ENCODE measurements at places on chromosomes 13 and 19.

- DNase-seq: no peak
Measured at GRCh38 chr19:35124098-35125060, 8.8 kb downstream of the FXYD3 start.

DNA sequence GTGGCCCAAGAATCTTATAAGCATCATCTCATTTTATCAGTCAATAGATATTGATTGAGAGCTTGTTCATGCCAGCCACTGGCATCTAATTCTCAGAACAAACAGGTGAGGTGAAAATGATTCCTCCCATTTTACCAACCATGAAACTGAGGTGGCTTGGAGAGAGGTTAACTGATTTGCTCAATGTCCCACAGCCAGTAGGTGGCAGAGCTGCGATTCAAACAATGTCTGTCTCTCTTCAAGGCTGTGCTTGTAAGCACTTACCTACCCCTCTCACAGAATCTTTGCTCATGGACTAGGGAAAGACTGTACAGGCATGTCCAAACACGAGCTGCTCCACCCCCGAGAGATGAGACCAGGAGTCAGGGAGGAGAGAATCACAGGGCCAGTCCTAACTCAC, 21.5 kb upstream of the GSX1 start:
- DNase-seq: peak; percentile 62

DNA sequence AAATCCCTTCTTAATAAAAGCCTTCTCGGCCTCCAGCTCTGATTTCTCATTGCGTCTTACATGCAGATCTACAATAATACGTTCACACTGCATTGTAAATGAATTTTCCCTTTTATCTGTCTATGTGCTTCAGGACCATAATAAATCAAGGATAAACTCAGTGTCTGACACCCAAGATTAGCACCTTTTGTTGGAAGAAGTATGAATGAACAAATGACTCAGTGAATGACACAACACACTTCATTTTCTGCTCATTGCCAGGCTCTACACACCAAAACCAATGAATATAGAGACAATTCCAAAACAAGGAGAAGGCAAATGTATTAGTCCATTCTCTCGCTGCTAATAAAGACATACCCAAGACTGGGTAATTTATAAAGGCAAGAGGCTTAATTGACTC, 1224.4 kb downstream of the EFNB2 start:
- no peak for DNase-seq

- DNase-seq: no peak
Measured at GRCh38 chr13:110653271-110653670, 37.9 kb downstream of the NAXD start.

DNA sequence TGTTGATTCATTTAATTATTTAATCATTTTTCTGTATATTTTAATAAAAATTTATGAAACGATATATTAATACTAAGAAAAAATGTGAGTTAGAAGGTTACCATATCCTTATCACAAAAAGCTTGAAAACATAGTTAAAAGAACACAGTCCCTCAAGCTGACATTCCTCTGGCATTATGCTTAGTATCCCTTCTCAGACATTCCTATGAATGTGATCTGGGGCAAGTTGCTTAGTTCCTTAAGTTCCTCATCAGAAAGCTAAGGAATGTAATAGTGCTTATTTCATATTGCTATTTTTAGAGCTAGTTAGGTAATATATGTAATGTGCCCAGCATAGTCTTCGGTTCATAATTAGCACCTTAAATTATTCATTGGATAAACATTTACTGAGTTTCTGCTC, 122.8 kb downstream of the MTUS2 start:
- no peak for DNase-seq

- no peak for DNase-seq
Measured at GRCh38 chr13:20161951-20162300, 1.1 kb upstream of the GJA3 start.

DNA sequence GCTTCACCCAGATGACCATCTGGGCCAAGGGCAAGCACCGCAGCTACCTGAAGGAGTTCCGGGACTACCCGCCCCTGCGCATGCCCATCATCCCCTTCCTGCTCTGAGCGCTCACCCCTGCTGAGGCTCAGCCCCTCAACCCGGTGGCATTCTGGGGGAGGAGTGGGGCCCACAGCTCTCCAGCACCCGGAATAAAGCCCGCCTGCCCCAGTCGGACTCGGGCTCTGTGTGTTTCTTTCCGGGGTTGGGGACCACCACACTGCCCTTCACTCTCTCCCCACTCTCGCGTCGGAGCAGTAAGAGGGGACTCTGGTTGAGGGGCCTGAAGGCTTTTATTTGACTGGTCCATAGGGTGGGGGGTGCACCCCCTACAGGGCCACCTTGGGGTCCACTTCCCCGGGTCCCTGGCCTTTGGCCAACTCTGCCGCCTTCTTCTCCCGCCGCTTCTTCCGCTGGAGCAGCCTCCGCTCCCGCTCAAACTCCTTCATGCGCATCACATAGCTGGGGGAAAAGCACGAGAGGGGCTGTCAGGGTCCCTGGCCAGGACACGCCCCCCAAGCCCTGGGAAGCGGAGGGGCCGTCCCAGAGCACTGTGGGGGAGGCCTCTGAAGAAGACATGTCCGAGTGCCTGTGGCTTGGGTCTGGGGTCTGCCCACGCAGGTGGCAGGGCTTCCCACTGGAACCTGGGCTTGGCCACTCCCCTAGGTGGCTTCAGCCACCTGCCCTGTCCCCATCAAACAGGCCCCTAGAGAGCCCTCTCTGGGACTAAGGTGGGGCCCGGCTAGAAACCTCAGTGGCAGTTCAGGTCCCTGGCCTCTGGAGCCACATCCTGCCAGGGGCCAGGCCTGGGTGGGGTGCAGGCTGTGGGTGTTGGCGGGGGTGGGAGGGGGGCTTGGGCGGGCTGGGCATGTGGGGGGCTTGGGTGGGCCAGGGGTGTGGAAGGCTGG, 5.8 kb downstream of the NDUFB7 start:
- no peak for DNase-seq

DNA sequence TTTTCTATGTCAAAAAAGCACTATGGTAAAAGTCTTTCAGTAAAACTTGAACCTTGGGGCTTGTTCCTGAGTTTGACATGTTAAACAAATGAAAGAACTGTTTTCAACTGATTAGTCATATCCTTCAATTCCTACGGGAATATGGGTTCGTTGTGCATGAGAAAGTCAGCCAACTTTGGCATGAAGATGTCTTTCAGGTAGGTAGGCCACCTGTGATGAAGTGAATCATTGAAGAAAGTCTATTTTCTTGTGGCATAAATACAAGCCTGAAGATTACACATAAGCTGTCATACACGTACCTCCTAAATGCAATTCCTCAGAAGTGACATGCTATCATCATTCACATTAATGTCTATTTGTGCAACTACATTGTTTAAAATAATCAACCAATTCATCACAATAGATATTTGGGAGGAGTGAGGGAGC, 513.0 kb downstream of the IRS2 start:
- no peak for DNase-seq

DNA sequence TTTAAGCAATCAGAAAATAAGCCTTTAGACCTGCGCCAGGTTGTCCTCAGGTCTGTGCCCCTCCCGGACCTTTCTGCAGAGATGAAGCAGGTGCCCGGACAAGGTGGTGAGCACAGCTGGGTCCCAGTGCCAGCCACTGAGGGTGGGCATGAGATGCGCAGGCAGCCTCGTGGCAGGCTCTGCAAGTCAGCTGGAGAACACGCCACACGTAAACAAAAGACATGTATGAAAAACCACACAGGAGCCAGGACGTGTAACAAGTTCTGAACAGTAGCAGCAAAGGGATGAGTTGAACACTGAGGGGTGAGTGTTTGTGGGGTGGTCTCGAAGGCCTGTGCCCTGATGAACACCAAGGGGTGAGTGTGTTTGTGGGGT, 68.8 kb upstream of the MCF2L start:
- DNase-seq: no peak

DNA sequence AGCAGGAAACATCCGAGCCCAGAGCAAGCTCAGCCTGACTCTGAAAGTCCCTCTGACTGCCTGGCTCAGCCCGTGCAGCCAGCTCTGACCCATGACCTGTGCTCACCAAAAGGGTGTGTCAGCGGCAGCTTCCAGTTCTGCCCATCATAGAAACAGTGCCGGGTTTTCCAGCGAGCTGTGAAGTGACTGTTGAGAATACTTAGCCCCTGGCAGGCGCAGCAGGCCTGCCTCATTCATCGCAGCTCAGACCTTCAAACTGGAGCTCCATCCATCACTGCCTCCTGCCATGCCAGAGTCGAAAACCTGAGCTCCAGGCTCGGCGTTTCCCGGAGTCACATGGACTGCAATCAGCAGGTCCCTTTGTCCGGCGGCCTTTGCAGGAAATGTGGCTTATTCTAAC, 16.3 kb upstream of the GSX1 start:
- DNase-seq: peak; percentile 34

GRCh38 chr13:113044391-113045114, 61.0 kb upstream of the F7 start:
- DNase-seq: no peak

- no peak for DNase-seq
Measured at GRCh38 chr19:51075998-51076397, 6.7 kb downstream of the KLK14 start.

- no peak for DNase-seq
Measured at GRCh38 chr19:38248421-38248820, 7.8 kb downstream of the PPP1R14A start.

GRCh38 chr19:42075364-42075615, 676 bp upstream of the ZNF574 start:
- DNase-seq: no peak

GRCh38 chr13:28623782-28624706, 34.9 kb upstream of the POMP start:
- DNase-seq: no peak

DNA sequence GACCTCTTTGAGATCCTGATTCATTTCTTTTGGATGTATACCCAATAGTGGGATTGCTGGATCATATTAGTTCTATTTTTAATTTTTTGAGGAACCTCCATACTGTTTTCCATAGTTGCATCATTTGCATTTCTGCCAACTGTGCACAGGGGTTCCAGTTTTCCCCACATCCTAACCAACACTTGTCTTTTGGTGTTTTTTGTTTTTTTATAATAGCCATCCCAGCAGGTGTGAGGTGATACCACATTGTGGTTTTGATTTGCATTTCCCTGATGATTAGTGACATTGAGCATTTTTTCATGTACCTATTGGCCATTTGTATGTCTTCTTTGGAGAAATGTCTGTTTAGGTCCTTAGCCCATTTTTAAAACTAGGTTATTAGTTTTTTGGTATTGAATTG, 18.8 kb upstream of the GPR183 start:
- no peak for DNase-seq
